IMR-90 (cell line): ENCODE measurements at places on chromosomes 12 and 14.
A peak's percentile ranks its signal among the peaks of the same experiment; 100 is the strongest.

GRCh38 chr12:100348657-100349454 lies 8.0 kb upstream of the SLC17A8 start:
- peak; percentile 38 for DNase-seq

DNA sequence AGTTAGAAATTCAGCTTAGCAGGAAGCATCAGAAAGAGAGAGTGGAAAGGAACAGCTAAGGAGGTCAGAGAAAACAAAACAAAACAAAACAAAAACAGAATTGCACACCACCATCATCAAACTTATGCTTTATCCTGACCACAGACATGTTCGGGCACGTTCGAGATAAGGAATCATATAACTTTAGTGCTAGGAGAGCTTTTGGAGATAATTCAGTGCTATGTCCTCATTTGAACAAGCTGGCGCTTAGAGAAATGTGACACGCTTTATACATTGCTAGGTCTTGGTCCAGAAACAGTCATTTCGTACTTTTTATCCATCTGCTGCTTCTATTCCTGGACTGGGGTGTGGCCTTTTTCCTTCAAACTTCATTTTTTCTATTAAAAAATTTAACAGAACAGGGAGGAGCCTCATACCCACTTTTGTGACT lies 213.1 kb downstream of the PTPRO start:
- no peak for DNase-seq

DNA sequence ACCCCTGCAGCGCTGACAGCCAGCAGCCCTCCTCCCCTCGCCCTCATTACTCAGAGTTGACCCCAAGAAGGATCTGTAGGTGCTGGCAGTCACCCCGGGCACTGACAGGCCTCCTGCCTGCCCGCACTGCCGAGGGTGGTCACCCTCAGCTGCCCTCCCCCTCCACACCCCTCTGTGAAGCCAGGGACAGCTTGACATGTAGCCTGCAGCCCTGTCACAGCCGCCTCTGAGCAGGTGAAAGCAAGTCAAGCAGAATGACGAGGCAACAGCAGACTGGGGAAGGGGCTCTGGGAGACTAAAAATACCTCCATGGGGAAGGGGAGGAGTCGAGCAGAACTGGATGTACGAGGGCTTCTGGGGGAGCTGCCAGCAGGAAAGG lies 178.1 kb downstream of the DPF3 start:
- DNase-seq: peak; percentile 18

- no peak for DNase-seq
Measured at GRCh38 chr12:92196368-92196767, 50.7 kb upstream of the BTG1 start.

GRCh38 chr14:58663494-58664111 lies 25.8 kb downstream of the DACT1 start:
- DNase-seq: peak; percentile 90

DNA sequence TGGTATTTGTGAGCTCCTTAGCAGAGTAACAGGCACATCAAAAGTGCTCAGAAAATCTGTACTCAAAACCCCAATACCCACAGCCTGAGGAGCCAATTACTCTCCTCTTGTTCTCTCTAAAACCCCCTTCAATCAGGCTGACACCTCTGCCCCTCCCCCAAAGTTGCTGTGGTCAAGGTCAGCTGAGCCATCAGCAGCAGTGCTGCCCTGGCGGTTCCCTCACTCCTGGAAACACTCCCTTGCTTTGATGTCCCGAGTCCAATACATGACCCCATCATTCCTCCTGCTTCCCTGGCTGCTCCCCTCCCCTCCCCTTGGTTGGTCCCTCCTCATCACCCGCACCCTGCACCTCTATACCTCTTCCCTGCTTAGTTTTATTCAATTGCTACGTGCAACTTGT lies 57.2 kb upstream of the C14orf132 start:
- DNase-seq: no peak

- DNase-seq: peak; percentile 68
Measured at GRCh38 chr12:50101663-50102062, 2.1 kb upstream of the GPD1 start.

DNA sequence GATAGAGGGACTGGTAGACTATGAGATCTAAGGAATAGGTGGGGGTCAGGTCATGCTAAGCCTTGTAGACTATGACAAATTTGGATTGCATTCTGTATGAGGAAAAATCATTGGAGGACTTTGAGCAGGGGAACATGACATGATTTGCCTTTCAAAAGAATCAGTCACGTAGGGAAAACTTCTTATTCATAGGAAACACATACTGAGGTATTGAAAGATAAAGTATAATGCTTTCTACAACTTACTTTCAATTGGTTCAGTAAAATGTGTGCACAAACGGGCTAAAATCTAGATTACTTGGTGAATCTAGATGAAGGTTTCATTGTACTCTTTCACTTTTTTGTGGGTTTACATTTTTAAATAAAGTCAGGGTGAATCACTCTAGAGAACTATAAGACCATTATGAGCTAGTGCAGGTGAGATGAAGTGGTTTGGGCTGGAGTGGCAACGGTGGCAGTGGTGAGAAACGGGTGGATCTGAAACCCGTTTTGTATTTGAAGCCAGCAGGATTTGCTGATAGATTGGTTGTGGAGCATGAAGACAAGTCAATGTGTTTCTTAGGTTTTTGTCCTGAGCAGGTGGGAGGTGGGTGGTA lies 6.7 kb downstream of the BBS10 start:
- DNase-seq: peak; percentile 65

- no peak for DNase-seq
Measured at GRCh38 chr14:93039649-93040315, 75.9 kb downstream of the ITPK1 start.
